ENCODE measurements at places on chromosomes 5 and 9. TPM values are rescaled to one million over a fixed set of nuclear protein-coding genes. Genes with fewer than 3 reads are reported as not detected.

The FCN1 gene
- not detected for total RNA-seq

The DBH gene
- total RNA-seq = not detected

The MROH2B gene
- not detected for total RNA-seq

The SPATA31D4 gene
- not detected for total RNA-seq

The TSLP gene
- 13.5 TPM for total RNA-seq

The CARD9 gene
- total RNA-seq = 4.6 TPM

The GABRA6 gene
- total RNA-seq = not detected

The PCDHGB3 gene
- 1.9 TPM for total RNA-seq

The PCDHGA8 gene
- 1.3 TPM for total RNA-seq

All from regular cardiac myocyte (primary cell).